COR-L47 (cell line): ENCODE measurements at places on chromosomes 7 and 10.

DNA sequence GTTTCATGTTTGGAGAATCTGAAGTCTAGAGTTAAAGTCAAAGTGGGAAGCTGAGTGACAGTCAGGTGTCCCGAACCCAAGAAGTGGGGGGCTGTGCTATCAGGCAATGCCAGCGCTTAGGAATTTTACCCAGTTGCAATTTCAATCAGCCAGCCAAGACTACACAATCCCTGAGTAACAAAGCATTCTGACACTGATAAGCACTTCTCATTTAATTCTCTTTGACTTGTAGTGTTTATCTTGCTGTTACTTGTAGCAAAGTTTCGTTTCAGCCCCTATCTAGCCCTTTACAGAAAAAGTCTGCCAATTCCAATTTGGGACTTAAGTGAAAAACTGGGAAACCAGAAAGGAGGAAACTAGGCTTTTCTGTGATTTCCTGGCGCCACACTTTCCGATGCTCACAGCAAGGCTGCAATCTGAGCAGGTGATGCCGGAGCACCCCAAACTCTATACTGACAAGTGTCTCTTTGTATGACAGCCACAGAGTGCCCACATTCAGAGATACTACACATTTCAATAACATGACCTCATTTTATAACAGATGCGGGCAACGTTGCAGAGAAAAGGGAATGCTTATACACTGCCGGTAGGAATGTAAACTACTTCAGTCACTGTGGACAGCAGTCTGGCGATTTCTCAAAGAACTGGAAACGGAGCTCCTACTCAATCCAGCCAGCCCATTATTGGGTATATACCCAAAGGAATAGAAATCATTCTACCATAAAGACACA is 61.0 kb downstream of the ITIH5 start:
- DNase-seq, result no peak

GRCh38 chr10:107163076-107163855 is 1.2 kb downstream of the SORCS1 start:
- no peak for DNase-seq

DNA sequence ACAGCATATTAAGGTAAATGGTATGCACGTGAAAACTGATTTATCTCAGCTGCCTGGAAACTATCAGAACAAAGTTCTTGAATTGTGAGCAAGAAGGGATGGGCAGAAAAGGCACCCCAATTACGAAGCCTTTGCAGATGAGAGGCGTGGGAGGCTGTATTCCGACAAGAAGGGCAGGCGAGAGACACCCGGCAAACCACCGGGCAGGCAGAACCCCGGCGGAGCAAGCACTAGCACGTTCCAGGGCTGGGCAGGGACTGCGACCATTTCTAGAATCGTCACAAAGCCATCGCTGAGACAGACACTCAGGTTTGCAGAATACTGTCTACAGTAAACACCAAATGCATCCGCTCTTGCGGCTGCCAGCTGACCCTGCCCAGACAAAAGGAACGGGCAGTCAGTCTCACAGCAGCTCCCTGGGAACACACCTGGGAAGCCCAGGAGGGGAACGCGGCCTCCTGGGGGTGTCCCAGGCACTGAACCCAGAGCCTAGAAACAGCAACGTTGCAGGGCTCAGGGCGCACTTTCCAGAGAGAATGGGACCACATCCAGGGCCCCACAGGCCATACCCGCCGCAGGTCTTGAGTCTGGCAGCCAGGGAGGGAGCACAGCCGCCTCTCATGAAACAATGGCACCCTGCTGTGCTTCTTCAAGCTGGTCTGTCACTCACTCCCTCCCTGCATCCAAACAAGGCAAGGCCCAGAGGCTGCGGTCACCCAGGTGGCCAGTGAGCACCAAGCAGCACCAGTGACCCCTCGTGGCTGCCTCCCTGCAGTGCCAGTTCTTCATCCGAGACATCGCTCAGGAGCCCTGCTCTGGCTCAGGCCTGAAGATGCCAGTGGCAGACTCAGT is 261.9 kb downstream of the PTPRN2 start:
- DNase-seq, result peak; percentile 94

- no peak for DNase-seq
Measured at GRCh38 chr10:16186564-16186963, 250.2 kb upstream of the PTER start.

DNA sequence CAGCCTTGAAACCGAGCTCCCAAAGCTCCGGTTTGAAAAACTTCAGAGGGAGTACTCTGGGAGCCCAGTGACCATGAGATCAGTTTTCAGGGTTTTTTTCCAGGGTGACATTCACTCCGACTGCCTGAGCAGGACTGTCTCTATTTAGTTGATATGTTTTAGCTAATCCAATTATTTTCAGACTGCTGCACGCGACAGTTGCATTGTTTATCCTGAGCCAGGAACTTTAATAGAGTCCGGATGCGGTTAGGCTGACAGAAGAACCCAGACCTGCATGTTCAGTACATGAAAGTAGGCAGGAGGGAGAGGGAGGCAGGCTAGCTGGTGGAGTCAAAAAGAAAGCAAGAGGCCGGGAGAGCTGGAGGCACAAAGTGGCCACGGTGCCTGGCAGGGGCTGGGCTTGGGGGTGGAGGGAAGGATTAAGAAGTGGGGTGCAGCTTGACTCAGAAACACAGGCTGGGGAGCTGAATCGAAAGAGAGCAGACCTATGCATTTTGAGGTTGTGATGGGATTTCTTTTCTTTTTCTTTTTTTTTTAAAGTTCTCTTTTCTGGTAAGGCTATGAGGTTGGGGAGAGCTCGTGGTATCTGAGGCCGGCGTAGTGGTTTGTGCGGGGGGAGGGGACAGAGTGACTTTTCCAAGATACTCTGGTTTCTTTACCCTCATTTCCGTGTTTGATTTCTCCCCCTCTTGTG is 5.7 kb downstream of the GATA3 start:
- DNase-seq, result no peak

DNA sequence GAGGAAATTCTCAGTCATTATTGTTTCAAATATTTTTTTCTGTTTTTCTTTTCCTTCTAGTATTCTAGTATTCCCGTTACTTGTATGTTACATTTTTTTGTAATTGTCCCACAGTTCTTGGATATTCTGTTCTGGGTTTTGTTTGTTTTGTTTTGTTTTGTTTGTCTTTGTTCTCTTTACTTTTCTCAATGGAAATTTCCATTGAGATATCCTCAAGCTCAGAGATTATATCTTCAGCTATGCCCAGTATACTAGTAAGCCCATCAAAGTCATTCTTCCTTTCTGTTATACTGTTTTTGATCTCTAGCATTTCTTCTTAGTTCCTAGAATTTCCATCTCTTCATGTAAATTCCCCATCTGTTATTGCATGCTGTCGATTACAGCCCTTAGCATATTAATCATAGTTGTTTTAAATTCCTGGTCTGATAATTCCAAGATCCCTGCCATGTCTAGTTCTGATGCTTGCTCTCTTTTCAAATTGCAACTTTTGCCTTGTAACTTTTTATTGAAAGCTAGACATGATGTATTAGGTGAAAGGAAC is 27.8 kb downstream of the GPR37 start:
- DNase-seq, result no peak

DNA sequence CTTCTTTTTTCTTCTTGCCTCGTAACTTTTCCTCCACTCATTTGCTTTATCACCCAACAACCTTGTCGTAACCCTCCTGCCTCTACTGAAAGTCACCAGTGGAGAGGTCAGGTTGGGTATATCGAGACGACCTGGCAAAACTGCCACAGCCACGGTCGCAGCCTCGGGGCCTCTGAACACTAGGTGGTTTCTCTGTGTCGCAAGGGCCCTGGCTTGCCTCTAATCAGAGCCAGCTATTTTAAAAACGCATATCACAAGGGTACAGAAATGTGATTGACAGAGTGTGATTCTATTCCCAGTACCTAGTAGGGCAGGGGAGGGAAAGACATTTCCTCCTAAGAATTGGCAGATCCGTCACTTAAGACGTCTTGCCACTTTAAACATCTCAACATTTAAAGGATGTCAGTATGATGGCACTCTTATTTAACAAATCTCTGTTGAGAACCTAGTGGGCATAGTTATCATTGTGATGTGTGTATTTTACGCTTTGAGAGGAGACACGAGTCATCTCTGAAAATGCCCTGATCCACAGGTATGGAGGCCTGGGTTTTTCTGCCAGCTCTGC is 197.5 kb downstream of the ARHGAP21 start:
- no peak for DNase-seq
